ENCODE measurements at places on chromosomes 6 and 20. TPM values are rescaled to one million over a fixed set of nuclear protein-coding genes. Genes with fewer than 3 reads are reported as not detected.

- DNase-seq: no peak
- H3K4me3 ChIP-seq: no peak overlapping the region
- no peaks in the 10 kb centered on the region for H3K27me3 ChIP-seq
Measured at GRCh38 chr20:62425281-62426058, 1.9 kb downstream of the RBBP8NL start.

- H3K4me3 ChIP-seq: no peak overlapping the region
- H3K36me3 ChIP-seq: no peaks in the 10 kb centered on the region
- no peak for DNase-seq
- H3K4me1 ChIP-seq: no peaks in the 10 kb centered on the region
- H3K27ac ChIP-seq: no peak overlapping the region
Measured at GRCh38 chr6:118372413-118372812, 175.7 kb upstream of the PLN start.

- no peaks in the 10 kb centered on the region for H3K27me3 ChIP-seq
- peak overlapping the region; percentile 69 for H3K27ac ChIP-seq
- H3K36me3 ChIP-seq: no peaks in the 10 kb centered on the region
- no peak for DNase-seq
Measured at GRCh38 chr6:35015996-35016395, 125.1 kb downstream of the TCP11 start.

- peak; percentile 55 for DNase-seq
- peaks cover 3% of the 10 kb centered on the region for H3K4me1 ChIP-seq
- no peaks in the 10 kb centered on the region for H3K36me3 ChIP-seq
- peak overlapping the region; percentile 75 for H3K4me3 ChIP-seq
- no peaks in the 10 kb centered on the region for H3K27me3 ChIP-seq
Measured at GRCh38 chr6:85449388-85449817, 480 bp upstream of the NT5E start.

DNA sequence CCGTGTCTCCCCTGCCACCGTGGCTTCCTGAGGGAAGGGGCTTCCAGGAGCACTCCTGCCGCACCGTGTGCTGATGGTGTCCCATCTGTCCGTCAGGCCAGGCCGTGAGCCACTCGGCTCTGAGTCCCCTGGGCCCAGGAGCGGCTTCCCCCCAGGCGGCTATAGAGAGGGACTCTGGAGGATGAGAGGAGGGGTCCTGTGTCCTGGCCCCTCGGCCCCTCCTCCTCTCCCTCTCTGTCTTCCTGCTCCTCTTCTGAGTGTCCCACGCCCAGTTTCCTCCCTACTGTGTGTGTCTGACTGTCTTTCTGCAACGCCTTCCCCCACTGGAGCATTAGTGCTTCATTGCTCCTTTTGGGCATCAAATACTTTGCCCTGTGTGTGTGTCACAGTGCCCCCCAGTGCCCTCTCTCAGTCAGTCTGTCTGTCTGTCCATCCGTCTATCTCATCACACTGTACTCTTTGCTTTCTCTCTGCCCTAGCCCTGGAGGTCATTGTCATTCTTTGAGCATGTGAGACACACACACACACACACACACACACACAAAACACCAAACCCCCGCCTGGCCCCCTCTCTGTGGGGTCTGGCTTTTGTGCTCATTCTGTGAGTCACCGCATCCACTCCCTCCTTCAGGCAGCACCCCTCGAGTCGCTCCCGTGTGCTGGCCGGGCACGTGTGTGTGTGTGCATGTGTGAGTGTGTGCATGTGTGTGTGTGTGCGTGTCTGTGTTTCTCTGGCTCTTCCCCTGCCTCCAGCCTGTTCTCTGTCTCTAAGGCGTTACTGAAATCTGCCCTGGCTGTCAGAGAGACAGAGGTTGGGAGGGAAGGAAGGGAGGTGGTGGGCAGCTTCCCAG is 71.9 kb downstream of the SRC start:
- H3K36me3 ChIP-seq: no peaks in the 10 kb centered on the region
- H3K4me3 ChIP-seq: no peak overlapping the region
- no peak overlapping the region for H3K27ac ChIP-seq
- no peaks in the 10 kb centered on the region for H3K4me1 ChIP-seq

Gene RBBP8NL
- total RNA-seq: not detected
